SW 1271 (cell line): ENCODE measurements at places on chromosomes 6 and 20.

- DNase-seq: no peak
These were observed 73.5 kb downstream of the CD40 start for GRCh38 chr20:46191611-46192010.

GRCh38 chr20:61340157-61340556 is 88.1 kb downstream of the CDH4 start:
- DNase-seq: no peak

DNA sequence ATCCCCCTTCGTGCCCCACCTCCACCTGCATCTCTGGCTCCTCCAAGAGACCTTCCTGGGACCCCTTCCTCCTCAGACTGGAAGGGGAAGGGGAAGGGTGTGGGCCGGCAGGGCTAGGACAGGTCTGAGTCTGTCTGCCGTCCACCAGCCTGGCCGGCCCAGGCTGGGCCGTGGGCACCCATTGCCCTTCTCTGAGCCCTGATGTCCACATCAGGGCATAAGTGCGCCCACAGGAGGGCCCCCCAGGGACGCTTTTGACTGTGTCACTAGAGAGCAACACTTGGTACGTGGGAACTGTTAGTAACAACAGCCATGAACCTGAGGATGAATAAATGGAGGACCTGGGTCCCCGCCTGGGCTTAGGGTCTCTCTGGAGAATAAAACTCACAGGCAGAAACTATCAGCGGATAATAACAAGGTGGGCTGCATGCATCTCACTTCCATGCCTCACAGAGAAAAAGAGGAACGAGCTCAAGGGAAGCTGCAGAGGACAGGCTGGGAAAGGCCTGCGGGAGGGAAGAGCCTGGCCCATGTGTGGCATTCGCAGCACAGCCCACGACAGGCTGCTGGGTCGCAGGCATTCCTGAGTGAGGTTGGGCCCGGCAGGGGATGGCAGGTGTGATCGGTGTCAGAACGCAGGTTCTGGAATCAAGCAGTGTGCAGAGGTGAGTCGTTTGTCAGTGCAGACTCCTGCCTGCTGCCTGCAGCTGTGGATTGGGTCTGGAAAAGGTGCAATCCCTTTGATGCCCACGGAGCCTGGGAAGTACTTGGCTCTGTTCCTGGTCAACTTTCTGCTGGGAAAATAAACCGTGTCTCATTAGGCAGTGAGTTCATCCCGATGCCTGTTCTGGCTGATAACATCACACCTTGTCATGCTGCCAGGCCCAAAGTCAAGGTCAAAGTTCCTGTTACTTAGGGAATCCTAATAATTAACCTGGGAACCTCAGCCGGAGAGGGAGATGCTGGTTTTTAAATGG is 60.9 kb downstream of the BCAS4 start:
- DNase-seq: no peak

- DNase-seq: no peak
These were observed 600 bp downstream of the XPO5 start for GRCh38 chr6:43575105-43575771.

DNA sequence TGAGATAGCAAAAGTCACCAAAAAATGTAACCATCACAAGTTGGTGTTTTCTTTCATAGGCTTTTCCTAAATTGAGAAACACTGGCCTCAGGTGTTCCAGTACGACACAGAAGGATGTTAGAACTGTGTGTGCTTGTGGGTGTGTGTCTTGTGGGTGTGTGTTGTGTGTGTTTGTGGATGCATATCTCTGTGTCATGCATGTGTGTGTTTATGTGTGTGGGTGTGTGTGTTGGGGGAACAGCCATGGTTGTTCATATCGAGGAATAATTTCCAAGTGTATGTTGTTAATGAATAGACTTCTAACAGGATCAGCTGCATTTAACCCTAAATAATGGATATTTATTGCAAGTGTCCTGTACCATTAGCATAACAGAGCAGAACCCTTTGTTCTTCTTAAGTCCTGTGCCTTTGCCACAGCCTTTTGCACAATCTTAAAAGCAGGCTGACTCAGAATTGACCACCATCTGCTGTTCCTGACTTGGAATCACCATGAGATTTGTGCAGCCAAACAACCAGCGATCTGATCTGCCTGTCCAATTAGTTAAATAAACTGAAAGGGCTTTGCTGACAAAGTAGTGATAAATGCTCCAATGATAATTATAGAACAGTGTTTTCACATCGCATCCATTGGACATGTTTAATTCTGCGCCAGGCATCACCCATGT is 7.6 kb downstream of the CD93 start:
- DNase-seq: no peak

- DNase-seq: no peak
These were observed 44.1 kb upstream of the SLC22A1 start for GRCh38 chr6:160077526-160077925.

- DNase-seq: no peak
These were observed 20.8 kb upstream of the NRSN1 start for GRCh38 chr6:24105191-24105590.

GRCh38 chr6:130359736-130360135 is 6.1 kb upstream of the TMEM200A start:
- DNase-seq: no peak

GRCh38 chr20:50911030-50911429 is 20.2 kb downstream of the ADNP start:
- no peak for DNase-seq

GRCh38 chr20:20297181-20297580 is 70.7 kb upstream of the INSM1 start:
- DNase-seq: no peak

DNA sequence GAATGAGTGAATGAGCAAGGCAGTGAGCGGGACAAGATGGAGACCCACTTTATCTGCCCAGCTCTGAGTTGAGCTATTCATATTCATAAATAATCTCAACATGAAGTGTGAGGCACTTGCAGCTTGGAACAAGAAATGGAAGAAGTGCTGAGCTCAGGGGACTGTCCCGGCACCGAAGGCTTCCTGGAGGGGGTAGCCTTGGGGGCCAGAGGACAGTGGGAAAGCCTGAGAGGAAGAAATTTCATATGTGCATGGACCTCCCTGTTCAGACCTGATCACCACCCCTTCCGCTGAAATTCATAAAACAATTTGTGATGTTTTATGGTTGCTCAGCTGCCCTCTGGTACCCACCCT is 103.2 kb downstream of the TOX2 start:
- DNase-seq: no peak

DNA sequence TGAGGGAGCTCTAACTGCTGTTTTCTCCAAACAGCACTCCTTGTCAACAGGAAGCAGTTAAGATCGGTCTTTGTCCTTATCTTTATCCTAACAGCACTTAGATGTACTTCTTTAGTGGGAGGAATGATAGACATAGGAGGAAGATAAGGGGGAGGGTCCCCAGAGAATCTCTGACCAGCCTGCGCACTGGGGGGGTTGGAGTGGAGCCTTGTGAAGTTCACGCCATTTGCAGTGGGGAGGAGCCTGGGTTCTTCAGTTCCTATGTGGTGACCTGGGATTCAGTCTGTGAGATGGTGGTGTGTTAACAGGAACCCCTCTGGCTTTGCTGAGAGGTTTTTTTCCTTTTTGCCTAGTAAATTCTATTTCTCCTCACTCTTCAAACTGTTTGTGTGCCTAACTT is 18.1 kb upstream of the ASCC3 start:
- no peak for DNase-seq

DNA sequence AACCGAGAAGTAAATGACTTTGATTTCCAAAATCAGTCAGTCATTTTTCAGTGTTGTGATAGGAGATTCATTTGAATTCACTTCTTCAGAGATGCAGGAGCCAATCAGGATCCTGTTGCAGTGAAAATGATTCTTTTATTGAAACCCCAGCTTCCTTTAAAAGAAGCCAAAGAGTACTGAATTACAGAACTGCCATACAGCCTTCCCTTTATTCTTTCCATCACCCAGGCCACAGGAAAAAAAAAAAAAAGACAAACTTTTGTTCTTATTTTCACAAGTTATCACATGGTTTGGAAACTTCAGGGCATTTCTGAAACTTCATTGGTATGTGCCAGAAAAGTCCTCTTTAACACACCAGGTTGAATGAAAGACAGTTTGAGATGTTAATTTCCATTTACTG is 1.8 kb upstream of the CARMIL1 start:
- DNase-seq: no peak

DNA sequence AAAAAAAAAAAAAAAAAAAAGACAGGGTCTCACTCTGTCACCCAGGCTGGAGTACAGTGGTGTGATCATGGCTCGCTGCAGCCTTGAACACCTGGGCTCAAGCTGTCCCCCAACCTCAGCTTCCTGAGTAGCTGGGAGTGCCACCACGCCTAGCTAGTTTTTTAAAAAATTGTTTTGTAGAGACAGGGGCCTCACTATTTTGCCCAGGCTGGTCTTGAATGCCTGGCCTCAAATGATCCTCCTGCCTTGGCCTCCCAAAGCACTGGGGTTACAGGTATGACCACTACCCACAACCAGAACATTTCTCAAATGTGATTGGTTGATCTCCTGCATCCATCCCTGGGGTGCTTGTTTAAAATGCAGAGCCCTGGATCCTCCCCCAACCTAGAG is 5.6 kb upstream of the RBCK1 start:
- no peak for DNase-seq

DNA sequence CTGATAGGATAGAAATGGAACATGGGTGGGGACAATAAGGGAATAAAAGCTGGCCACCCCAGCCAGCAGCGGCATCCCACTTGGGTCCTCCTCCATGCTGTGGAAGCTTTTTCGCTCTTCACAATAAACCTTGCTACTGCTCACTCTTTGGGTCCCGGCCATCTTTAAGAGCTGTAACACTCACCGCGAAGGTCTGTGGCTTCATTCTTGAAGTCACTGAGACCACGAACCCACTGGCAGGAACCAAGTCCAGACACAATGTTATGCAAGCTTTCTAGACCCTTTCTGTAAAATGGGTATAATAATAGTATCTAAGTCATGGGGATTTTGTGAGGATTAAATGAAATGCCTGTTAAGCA is 48.9 kb upstream of the EZR start:
- DNase-seq: no peak

GRCh38 chr6:129568015-129568414 is 142.0 kb downstream of the ARHGAP18 start:
- DNase-seq: no peak

- DNase-seq: no peak
These were observed 145.5 kb upstream of the ZNF217 start for GRCh38 chr20:53738945-53739798.

- no peak for DNase-seq
These were observed 147.4 kb upstream of the BEND6 start for GRCh38 chr6:56807326-56807988.

- no peak for DNase-seq
These were observed 3.3 kb upstream of the STMND1 start for GRCh38 chr6:17098538-17098937.

DNA sequence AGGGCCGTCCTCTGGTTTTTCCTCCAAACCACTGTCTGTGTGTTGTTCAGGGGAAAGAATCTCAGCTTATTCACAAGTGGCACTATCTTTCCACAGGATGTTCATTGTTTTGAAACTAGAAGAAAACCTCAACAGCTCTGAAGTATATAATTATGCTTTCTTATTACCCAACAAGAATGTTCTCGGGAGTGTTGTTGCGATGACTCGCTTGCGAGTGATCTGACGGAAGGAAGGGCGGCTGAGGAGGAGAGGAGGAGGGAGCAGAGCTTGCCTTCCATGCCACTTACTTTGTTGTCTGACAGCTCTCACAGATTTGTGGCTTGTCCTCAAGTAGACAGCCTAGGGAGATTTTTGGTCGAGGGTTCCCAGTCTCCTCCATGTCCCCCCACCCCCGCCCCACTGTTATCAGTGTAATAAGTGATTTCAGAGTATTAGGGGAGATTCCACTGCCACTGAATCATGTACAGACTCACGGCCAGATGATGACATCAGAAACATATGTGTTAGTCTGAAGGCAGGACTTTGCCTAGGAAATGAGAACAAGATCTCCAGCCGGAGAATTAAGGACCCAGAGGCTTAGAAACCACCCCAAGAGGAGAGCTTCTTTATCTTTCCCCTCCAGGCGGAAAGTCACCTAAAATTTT is 80.7 kb upstream of the CCN6 start:
- peak; percentile 38 for DNase-seq

DNA sequence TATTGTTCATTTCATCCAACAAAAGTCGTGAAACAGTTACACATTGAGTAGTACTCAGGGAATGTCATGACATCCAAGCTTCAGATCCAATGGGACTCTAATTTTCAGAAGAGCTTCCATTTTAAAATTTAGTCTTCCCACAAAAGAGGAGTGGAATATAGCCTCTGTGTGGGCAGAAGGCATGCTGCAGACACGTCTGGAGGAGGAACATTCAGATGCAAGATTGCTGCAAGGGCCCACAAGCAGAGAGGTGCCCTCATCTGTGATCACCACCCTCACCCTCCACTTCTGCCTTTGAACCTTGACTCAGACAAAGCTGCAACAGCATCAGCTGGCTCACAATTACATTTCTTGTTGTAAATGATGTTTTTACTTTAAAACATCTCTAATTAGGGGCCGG is 29.9 kb downstream of the NRN1 start:
- DNase-seq: no peak

GRCh38 chr6:52499681-52500236 is 77.1 kb downstream of the TRAM2 start:
- DNase-seq: no peak

DNA sequence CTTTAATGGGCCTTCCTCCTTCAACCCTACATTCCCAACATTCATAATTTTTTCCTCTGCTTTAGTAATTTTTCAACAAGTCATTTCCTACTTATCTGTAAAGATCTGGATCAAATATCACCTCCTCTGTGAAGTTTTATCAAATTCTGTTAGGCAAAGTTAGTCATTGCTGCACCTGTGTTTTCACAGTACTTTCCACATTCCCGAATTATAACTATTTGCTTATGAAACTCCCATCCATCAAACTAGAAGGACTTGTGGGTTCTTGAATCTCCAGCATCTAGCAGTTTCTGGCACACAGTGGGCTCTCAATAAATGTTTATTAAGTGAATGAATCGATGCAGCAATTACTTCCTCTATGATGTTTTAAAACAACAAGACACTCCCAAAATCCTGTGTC is 257.6 kb downstream of the HDGFL1 start:
- DNase-seq: no peak

GRCh38 chr6:67047996-67048395 is 1341.0 kb upstream of the EYS start:
- no peak for DNase-seq

DNA sequence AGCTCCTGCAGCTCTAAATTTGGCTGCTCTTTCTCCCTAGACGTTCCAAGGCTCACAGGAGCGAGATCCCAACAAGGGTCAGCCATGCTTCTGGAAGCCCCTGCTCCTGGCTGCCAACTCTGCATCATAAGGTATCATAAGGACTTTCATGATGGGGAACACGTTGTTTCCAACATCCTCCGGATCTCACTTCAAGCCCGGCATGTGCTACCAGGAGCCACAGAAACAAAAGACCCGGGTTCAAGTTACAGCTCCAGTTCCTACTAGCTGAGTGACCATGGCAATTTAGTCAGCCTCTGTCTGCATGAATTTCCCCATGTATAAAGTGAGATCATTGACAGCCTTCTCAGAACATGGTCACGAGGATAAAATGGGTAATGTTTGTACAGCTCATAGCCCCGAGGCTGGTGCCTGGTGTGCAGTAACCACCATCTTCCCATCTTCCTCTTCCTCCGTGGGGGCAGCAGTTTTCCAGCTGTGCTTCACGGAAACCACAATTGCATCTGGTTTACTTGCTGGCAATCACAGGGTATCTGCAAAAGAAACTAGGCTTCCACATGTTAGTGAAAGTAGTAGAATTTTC is 209.0 kb upstream of the ECI2 start:
- no peak for DNase-seq
